ENCODE measurements at places on chromosomes 5 and 9.
A peak's percentile ranks its signal among the peaks of the same experiment; 100 is the strongest.

DNA sequence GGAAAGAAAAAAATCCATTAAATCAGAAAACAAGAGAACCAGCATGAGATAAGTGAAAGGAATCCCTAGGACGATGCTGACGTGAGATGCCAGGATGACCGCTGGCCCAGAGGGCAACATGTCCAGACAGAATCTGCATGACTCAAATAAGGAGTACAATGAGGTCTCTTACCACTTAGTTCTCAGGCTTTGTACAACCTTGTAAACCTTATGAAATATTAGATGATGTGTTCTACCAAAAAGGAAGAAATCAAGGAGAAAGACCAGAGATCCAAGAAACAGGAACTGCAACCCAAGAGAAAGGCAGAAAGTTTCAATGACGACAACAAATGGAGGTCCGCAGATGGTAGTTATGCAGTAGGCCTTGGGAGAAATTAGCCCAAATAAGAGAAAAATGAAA is 2.8 kb upstream of the GPR150 start:
- no peak for DNase-seq

- no peak for DNase-seq
Measured at GRCh38 chr5:21221616-21222015, 1233.6 kb upstream of the CDH18 start.

- DNase-seq: no peak
Measured at GRCh38 chr5:60209146-60209840, 315.8 kb upstream of the PDE4D start.

- DNase-seq: no peak
Measured at GRCh38 chr5:168796593-168797580, 217.7 kb upstream of the PANK3 start.

- no peak for DNase-seq
Measured at GRCh38 chr5:9707732-9708462, 77.7 kb upstream of the TAS2R1 start.

GRCh38 chr9:91903126-91903911 is 46.7 kb downstream of the ROR2 start:
- DNase-seq: no peak

DNA sequence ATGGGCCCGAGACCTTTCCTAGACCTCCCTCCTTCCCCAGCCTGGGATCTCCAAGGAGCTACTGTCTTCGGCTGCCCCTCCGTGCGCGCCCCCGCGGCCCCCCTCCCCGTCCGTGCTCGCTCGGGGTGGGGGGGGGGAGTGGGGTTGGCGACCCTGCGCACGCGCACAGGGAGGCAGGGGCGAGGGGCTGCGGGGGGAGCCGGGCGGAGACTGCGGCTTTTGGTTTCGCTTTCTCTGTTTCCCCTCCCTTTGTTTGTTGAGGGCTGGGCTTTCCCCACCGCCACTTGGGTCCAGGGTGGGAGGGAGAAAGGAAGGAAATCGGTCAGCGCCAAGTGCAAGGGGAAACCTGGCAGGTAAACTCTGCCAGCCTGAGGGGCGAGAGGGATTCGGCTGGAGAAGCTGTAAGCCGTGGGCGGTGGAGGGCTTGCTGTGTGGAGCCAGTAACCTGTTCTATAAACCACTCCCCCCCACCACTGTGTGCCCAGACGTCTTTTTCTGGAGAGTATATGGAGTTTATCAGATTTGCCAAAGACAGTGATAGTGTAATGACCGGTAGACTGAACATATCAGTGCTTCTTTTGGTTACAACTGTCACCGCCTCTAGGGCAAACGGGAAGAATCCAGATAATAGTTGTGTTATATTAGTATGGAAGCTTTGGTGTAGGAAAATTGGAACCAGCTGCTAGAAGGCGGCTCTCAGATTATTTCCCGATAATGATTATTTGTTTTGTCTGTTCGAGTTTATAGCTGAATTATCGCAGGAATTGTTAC is 684 bp downstream of the DNAJA1 start:
- DNase-seq: peak; percentile 73

GRCh38 chr9:33220681-33221567 is 19.0 kb upstream of the SPINK4 start:
- no peak for DNase-seq

DNA sequence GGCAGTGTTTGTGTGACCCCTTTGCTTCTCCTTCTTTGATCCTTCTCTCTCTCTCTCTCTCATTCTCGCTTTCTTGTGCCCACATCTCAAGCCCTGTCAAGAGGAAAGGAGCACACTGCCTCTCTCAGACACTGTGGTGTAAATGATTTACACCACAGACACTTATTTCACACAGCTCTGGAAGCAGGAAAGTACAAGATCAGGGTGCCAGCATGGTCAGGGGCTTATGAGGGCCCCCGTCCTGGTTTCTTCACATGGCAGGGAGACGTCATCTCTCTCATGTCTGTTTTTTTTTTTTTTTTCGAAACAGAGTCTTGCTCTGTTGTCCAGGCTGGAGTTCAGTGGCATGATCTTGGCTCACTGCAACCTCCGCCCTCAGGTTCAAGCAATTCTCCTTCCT is 6.4 kb downstream of the FABP6 start:
- DNase-seq: no peak

All from mesothelial cell of epicardium (in vitro differentiated cells).